Stimulated activated CD8-positive, alpha-beta memory T cell treated with anti-CD3 and anti-CD28 coated beads, Interleukin-12 subunit alpha, Interleukin-12 subunit beta, amount 100 ng/mL, for 1 hour (primary cell): ENCODE measurements at places on chromosomes 7 and 10.

DNA sequence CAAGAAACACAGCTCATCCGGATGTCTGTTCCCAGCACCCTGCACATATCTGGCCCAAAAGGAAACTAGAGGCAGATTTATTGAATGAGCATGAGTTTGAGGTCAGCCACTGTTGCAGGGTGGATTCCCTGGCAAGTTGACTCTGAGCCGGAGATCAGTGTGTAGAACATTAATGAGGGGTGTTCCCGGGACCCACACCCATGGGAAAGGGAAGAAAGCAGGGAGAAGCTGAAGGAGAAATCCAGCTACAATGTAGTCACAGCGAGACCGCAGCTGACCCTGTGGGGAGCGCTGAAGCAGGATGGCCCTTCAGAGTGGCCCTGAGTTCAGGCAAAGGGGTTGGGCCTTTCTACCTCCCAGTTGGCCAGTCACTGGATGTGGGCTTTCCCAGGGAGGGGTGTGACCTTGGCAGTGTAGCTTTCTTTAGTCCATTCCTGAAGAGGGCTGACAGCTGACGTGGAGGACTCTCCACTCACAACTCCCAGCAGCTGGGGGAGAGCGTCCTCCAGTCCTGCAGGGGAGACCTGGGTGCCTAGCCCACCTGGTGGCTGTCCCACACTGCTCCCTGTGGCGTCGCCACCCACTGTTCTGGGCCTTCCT lies 324.2 kb upstream of the ZMIZ1 start:
- no peak for DNase-seq

DNA sequence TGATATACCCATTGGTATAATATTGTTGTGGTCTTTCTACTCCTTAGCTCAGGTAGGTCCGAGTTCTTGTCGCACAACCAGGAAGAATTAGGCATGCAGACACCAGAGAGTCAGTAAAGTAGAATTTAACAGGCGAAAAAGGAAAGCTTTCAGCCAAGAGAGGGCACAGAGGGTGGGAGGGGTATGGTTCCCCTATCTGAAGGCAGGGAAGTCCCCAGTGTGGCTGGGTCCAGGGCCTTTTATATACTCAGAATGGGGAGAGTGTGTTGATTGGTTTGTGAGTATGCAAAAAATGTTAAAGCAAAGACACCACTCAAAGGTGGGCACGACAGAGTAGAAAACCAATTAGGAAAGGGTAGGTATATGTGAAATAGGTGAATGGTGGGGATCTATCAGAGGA lies 53.9 kb downstream of the IMMP2L start:
- DNase-seq, result no peak

- no peak for DNase-seq
Measured at GRCh38 chr7:98691619-98692018, 74.5 kb downstream of the NPTX2 start.

GRCh38 chr10:102835007-102835482 lies 2.2 kb downstream of the CYP17A1 start:
- peak; percentile 54 for DNase-seq

GRCh38 chr7:120337308-120337907 lies 64.4 kb downstream of the KCND2 start:
- no peak for DNase-seq

GRCh38 chr10:95389982-95390381 lies 99.2 kb upstream of the PDLIM1 start:
- no peak for DNase-seq

DNA sequence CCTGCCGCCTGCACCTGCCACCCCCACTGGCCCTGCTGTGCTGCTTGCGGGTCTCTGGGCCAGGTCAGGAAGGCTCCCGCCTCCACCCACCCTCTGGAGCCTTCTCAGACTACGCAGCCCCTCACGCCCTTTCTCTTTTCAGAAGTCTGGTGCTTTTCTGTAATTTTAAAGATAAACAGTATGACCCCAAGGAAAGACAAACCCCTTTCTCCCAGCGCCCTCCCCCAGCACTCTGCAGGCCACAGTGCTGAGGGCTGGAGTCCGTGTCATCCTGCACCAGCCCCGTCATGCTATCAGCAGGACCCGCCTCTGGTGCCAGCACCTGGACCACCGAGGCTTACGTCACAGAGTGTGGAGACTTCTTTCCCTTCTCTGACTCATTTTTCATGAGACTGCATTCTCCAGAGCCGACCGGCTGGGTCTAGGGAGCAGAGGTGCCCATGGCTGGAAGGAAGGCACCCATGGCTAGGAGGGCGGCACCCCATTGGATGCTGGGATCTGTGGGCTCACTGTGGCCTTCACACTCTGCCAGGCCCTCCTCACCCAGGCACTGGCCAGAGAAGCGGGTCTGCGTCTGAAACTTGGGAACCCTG lies 53.4 kb downstream of the CFAP46 start:
- no peak for DNase-seq

- no peak for DNase-seq
Measured at GRCh38 chr10:878895-879294, 52.6 kb downstream of the LARP4B start.

GRCh38 chr10:10293041-10293440 lies 724.6 kb upstream of the CELF2 start:
- no peak for DNase-seq

DNA sequence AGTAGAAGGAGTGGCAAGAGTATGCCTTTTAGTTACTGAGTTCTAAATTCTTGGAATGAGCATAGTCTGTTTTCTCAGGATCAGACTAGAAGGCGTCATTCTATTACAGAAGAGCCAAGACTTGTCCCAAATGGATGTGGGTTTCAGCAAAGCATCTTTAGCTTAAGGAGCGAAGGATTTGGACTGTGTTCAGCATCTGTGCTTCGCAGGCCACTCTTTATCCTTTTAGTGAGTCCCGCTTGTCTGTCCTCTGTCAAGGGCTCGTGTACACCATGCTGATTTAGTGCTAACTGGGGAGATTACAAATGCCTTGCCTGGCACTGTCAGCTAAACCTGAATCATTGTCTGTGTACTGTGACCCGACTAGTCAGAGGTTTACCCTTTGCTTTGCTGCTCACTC lies 465.7 kb downstream of the AUTS2 start:
- no peak for DNase-seq

- DNase-seq, result no peak
Measured at GRCh38 chr10:5297466-5297865, 67.3 kb upstream of the UCN3 start.

- no peak for DNase-seq
Measured at GRCh38 chr7:50156163-50156562, 63.1 kb upstream of the ZPBP start.

- DNase-seq, result no peak
Measured at GRCh38 chr10:116001262-116001857, 271.6 kb downstream of the GFRA1 start.

- no peak for DNase-seq
Measured at GRCh38 chr10:84329986-84330651, 1.7 kb downstream of the CCSER2 start.

DNA sequence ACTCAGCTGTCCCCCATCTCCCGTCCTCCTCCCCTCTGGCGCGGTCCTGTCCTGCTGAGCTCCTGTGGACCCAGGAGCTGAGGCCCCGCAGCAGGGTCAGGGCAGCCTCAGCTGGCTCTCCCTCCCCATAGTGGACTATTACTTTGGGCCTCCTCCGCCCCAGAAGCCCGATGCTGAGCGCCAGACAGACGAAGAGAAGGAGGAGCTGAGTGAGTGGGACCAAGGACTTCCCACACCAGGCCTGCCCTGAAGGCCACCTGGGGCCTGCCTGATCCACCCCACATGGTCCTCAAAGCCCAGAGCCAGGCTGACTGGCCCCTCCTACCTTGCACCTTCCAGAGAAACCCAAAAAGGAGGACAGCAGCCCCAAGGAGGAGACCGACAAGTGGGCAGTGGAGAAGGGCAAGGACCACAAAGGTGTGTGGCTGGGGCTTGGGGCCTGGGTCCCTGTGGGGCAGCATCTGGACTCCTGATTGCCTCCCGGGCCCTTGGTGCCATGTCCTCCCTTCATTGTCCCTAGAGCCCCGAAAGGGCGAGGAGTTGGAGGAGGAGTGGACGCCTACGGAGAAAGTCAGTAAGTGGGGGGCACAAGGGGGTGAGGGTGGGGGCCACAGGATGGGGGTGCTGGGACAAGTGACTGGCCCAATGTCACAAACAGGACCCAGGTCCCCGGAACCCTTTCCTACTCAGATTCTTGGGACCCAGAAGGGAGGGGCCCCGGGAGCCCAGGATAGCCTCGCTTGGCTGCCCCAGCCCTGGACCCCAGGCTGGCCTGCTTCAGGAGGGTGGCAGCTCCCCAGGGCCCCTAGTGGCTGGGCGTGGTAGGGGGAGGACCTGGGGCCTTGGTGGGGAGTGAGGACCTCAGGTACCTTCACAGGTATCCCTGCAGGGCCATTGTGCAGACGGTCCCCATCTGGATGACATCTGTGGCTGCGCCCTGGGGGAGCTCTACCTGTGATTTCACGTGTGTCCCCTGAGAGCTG lies 4.9 kb downstream of the AEBP1 start:
- DNase-seq, result no peak

DNA sequence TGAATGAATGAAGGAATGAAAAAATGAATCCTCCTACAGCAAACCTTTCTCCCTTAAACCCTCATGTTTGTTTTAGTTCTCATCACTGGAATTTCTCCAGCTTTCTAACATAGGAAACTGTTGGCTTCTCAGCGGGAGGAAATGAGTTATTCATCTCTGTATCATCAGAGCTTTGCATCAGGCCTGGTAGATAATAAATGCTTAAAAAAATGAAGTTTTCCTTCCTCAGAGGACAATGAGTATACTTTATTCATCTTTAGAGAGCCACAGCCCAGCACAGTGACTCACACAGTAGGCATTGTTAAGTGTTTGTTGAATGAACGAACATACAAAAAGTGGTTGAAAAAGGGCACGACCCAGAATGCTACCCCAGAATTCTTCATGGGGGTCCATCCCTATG lies 62.6 kb downstream of the COL13A1 start:
- DNase-seq, result no peak

DNA sequence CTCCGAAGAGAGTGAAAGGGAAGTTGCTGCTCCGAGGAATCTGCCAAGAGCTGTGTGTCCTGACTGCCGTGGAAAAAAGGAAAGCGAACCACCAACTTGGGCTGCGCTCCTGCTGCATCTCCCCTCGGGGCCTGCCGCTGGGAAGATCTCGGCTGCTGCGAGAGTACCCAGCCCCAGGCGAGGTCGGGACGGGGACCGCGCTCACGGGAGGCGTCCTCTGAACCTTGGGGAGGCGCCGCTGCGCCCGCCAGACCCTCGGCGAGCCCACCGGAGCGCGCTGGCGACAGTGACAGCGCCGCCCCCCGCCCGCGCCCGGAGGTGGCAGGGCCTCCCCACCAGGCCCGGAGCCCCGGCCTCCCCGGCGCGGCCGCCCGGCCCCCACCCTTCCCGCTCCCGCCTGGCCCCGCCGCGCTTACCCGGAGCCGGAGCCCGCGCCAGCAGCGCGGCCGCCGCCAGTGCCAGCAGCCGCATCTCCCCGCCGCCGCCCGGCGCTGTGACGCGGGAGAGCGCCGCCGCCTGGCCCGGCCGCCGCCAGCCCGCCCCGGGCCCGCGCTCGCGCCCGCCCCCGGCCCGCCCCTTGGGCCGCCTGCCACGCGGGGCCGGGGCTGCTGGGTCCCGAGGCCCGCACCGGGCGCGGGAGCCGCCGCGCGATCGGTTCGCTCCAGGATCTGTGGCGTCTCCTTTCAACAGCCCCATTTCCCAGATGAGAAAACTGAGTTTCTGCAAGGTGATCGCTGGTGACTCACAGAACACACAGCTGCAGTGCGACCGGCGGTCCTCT lies at the start of gene VSTM4:
TSS of gene VSTM4 (minus strand) at position 508 of the 781 bp plus-strand sequence. CDS start at position 471, 37 bp downstream.
- DNase-seq, result no peak

DNA sequence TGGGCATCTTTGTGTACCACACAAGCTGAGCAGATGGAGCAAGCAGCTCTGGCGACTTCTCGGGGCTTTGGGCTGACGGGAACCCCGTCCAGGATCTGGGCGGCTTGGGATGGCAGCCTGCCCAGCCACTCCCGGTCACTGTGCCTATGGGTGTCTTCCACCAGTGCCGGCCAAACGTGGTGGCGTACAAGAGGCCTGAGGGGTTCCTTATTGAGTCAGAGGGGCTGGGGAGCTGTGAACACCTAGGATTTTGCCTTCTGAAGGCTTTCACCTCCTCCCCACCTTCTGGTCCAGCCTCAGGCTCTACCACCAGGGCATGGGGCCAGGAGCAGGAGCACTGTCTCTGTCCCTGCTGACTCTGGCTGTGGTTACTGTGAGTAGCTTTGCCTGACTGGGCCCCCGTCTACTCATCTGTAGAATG lies 71.8 kb upstream of the PPIF start:
- DNase-seq, result no peak

GRCh38 chr7:139544645-139545044 lies 21.2 kb downstream of the CLEC2L start:
- no peak for DNase-seq

DNA sequence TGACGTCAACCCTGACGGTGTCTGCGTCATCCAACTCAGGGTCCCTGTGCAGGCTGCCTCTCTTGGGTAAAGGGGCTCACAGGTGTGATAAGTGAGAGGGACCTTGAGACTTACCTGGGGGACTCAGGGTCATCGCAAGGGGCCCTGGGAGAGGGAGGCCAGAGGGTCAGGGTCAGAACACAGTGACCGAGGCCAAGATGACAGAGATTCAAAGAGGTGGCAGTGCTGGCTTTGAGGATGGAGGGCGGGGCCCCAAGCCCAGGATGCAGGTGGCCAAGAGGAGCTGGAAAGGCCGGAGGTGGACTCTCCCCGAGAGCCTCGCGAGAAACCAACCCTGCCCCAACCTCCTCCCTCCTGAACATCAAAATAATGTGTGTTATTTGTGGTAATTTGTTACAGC lies 165.2 kb upstream of the PPP2R2D start:
- DNase-seq, result no peak

DNA sequence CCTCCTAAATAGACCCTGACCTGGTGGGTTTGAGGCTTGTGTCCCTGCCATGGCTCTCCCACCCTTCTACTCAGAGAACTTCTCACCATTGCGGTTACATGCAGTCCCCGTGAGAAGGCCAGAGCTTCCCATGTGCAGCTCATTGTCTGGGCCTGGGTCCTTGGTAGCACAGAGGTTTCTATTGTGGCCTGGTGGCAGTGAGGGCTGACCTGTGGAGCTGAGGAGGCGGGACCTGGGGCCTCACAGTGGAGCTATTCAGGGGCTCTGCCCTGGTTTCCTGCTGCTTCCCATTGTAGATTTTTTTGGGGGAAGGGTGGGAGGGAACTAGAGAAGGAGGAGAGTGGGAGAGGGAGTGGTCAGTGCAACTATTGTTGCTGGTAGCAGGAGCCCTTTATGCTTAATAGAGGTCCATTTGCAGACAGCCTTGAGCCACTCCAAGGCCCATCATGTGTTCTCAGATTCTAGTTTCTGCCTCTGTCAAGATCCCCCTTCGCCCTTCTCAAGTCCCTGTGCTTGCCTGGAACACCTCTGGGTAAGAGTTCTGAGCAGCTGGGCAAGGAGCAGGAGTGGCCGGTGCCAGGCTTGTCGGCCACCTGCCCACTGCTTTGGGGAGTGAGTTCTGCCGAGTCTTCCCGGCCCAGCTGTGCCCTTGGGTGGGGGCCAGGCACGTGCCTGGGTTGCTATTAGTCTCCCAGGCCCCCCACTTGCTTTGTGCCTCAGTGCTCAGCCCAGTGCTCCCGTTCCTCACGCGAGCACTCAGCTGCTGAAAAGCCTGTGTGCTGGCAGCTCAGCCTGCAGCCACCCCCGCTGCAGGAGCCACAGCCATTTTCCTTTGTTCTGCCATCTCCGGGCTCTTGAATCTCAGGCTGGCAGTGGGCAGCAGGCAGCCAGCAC lies 10.7 kb downstream of the TSPAN14 start:
- DNase-seq, result no peak
